ENCODE measurements at places on chromosomes 2 and 18. TPM values are rescaled to one million over a fixed set of nuclear protein-coding genes. Genes with fewer than 3 reads are reported as not detected.

Gene MAPK4
- not detected for total RNA-seq

Gene SFTPB
- total RNA-seq = not detected

Gene CASP8
- total RNA-seq = 43.4 TPM

Gene MARCHF4
- total RNA-seq = 0.48 TPM

Gene QPCT
- 137 TPM for total RNA-seq

Gene IL36A
- not detected for total RNA-seq

Gene RBBP8
- 66.0 TPM for total RNA-seq

Gene ANXA4
- total RNA-seq = 63.6 TPM

DNA sequence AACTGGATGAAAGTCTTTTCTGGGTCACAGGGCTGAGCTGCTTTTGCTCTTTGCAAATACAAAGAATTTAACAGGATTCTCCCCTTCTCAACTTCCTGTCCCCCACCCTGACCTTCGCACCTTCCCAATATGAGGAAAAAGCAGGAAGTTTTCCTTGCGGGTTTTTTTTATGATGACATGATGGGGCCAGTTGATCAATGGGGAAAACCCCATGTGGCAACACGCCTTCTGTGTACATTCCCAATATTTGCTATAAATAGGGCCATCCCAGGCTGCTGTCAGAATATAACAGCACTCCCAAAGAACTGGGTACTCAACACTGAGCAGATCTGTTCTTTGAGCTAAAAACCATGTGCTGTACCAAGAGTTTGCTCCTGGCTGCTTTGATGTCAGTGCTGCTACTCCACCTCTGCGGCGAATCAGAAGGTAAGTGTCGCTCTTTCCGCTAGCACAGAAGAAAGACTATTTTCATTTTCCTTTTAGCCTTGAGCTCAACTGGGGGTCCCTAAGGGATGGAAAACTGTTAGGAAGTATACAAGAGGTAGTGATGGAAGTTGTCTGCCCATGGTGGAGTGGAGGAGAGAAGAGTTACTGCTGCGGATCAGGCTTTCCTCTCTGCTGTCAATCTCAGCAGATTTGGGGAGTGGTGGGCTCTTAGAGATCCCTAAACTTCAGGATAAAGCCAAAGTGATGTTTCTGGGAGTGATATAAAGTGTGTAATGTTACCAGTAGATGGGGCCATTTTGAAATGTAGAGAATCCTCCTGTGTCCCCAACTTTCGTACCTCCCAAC is at the start of gene CCL20:
Gene CCL20 (plus strand): TSS at position 281 of the 792 bp plus-strand sequence. CDS start 70 bp downstream, at position 351.
- DNase-seq = no peak

- DNase-seq = no peak
Measured at GRCh38 chr2:60476206-60476954, 77.1 kb downstream of the BCL11A start.

- peak; percentile 42 for DNase-seq
Measured at GRCh38 chr2:233972941-233973575, 55.9 kb downstream of the TRPM8 start.

DNA sequence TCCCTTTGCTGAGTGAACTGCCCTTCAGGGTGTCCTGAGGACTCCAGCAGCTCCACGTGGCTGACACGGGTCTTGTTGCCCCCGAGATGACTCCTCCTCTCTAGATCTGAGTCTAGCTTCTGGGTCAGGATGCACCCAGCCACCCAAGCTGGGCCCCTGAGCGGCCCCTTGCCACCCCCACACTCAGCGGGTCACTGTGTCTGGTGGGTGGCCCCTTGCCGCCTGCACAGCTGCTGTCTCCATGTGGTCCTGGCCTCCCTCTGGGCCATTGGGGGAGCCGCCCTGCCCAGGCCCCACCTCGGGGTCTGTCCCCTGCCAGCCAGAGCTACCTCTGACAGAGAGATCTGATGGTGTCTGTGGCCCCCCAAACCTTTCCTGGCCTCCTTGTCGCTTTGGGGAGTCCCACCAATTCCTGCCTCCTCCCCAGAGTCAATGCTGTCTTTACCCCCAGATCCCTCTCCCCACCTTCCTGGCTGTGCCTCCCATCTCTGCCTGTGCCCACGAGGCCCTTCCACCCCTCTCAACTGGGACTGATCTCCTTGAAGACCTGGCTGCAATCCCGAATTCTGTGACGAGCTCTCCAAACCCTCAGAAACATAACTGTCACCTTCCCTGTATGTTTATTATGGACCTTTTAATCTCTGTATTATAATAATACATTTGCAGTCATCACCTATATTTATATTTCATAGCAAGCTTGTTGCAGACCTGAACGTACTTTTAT is 46.5 kb downstream of the TWIST2 start:
- no peak for DNase-seq

- no peak for DNase-seq
Measured at GRCh38 chr2:115163572-115163971, 721.1 kb downstream of the DPP10 start.

DNA sequence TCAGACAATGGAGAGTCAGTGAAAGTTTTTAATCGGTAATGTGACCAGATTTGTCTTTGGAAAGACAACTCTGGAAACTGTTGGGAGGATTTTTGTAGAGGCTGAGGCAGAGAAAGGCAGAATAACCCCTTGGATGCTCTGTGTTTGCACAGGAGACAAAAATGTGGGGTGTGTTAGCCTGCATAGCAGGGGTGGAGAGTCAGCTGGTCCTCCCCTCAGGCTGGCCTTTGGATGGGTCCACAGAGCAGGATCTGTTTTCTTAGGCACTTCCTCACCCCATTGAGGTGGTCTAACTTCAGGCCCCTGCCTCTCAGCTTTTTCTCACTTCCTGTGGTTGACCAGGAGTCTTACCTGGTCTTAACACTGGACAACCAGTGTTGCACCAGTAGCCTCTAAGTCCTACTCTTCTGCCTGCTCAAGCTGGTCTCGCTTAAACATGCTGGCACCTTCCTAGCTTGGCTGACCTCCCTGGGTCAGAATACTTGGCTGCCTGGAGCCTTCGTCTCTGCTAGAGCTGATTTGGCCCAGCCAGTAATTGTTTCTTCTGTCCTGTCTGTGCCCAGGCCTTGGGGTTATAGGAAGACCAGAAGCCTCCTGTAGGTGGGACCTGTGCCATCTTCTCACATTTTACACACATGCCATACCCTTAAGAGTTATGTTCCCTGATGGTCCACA is 259.8 kb upstream of the RASGRP3 start:
- DNase-seq = no peak

DNA sequence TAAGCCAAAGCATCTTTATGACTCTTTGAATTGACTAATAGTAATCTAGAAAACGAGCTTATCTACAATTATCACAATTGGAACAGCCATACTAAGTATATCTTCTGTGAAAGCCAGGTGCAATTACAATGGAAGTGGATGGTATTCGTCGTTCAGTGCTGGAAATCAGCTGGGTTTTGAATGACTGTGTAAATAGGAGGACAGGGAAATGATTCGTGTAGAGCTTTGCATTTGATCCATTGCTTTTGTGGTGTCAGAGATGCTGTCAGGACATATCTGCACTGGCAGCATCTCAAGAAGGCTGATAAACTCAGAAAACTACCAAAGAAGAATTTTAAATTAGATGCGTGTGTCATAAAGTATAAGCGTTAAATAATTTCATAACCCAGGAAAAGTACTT is 187.1 kb downstream of the ZNF407 start:
- DNase-seq = no peak

GRCh38 chr2:203737360-203737759 is 30.9 kb downstream of the CD28 start:
- no peak for DNase-seq

DNA sequence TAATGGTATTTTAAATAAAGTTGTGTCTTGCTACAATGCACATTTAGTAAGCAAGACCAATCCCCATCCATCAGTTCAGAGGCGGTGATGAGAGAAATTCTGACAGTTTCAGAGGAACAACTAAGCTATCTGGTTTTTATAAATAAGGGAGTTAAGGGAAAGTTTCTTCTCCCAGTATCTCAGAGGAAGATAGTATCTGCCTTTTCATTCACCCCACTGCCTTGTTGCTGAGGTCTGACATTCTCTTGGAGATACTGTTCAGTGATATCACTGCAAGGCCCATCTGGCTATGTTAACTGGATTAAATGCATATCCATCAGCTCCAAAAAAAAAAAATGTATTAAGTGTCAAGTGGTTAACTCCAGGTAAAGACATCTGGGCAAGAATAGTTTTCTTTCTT is 47.9 kb downstream of the RBMS1 start:
- no peak for DNase-seq

GRCh38 chr18:21632393-21632792 is 20.3 kb downstream of the SNRPD1 start:
- no peak for DNase-seq

DNA sequence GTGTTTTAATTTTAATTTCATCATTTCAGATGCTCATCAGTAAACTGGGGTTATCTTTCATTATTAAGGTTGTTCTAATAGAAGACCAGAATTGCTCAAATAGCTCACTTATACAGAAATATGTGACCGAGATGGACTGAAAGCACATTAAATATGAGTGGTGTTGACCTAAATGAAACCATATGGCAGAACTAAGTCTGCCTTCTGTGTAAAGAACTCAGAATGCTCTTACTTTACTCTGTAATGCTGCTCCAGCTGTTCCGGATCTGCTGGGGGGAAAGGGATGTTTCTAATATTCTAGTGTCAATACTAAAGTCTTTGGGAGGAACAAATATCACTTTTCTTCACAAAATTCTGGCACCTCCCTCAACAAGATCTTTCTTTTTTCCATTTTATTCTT is 131.0 kb downstream of the DPP4 start:
- peak; percentile 6 for DNase-seq

- no peak for DNase-seq
Measured at GRCh38 chr2:12624905-12625598, 91.7 kb upstream of the TRIB2 start.

GRCh38 chr2:207219676-207220501 is 54.1 kb upstream of the KLF7 start:
- peak; percentile 84 for DNase-seq

DNA sequence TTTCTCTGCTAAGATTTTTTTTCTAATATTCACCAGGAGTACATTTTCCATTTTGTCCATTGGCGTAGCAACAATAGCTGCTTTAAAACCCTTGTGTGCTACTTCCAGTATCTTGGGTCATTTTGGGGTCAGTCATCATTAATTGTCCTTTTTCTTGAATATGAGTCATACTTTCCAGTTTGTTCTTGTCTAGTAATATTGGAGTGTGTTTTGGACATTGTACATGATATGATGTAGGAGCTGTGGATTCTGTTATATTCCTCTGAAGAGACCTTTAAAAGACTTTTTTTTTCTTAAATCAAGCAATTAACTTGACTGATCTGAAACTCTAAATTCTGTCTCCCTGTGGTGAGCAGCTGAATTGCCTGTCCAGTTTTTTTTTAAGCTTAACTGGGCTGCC is 40.8 kb downstream of the AGPS start:
- peak; percentile 41 for DNase-seq

GRCh38 chr2:176902454-176902853 is 310.1 kb upstream of the HNRNPA3 start:
- no peak for DNase-seq

DNA sequence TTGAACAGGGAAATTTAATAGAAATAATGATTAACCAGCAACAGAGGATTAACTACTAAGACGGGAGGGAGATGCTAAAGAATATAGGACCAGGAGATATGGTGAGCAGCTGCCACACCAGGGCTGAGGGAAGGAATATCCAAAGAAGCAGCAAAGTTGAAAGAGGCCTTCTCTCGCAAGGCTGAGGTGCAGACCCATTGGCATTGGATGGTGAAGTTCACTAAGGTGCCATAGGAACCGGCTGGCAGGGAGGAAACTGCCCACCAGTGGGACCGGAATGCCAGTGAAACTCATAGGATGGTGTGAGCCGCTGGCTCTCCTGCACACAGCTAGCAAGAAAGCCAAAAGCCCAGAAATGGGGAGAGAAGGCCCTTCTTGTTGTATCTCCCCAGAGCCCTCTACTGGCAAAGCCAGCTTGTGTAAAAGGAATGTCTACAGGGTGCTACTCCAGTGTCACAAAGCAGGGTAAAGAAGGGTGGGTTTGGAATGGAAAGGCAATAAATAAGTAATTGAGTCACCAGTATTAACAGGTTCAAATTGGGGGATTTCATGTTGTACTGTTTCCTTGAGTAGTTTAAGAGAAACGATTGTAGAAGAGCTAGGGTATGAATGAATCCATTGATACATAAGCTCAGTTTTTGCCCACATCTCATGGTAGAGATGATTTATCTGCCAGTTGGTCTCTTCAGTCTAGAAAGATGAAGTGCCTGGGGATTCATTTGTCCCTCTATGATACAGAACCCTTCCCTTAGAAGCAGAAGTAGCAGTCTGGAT is 36.0 kb downstream of the FARP2 start:
- peak; percentile 55 for DNase-seq

- DNase-seq = peak; percentile 3
Measured at GRCh38 chr2:156537141-156537540, 101.0 kb downstream of the GPD2 start.

DNA sequence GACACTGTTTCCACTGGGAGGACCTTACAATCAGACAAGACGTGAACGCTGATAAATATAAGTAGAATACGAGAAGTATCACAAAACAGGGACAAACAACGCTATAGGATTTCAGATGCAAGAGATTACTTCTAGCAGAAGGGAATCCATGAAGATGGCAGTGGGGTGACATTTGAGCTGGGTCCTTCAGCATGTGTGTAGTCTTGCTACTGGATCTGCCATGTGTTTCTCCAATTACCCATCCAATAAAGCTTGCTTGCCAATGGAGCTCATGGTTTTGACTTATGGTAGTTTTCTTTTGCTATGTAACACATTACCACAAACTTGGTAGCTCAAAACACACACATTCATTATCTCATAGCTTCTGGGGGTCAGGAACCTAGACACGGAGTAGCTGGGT is 32.8 kb upstream of the LGALSL start:
- DNase-seq = no peak

DNA sequence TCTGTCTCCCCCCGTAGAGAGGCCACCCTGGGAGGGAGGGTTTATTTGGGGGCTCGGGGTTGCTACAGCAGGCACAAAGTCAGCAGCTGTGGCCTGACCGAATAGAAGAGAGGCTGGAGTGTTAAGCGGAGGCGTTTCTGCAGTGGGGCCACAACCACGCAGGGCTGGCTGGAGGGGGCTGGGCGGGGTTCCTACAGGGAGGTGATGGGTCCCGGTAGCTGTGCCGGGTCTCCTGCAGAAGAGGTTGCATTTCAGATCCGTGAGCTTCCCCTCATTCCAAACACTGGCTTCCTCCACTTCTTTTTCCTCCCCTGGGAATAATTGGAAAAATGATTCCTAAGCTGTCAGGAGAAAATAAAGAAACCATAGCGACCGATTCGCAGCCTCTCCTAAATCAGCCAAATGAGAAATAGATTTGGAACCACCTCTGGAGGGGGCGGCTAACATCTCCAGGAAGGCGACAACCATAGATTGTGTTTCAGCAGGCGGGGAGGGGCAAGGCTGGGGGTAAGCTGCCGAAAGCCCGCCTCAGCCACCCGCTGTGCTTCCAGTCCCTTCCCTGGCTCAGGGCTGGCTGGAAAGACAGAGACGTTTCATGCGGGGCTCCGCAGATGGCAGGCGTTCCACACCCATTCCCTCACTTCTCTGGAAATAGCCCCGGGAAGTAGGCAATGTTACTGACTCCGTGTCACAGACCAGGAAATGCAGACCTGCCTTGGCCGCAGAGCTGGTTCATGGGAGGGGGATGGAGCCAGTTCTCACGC is 85.6 kb upstream of the TAF1B start:
- peak; percentile 75 for DNase-seq

GRCh38 chr2:67917332-67918054 is 145.3 kb downstream of the C1D start:
- peak; percentile 98 for DNase-seq

Measured in RPMI7951 (cell line).